Frontal cortex (tissue), 4 donors: ENCODE measurements at places on chromosomes 13 and 19. TPM values are rescaled to one million over a fixed set of nuclear protein-coding genes. Genes with fewer than 3 reads are reported as not detected.

GRCh38 chr19:55672418-55672817 is 2.6 kb upstream of the EPN1 start:
- DNase-seq = no peak

DNA sequence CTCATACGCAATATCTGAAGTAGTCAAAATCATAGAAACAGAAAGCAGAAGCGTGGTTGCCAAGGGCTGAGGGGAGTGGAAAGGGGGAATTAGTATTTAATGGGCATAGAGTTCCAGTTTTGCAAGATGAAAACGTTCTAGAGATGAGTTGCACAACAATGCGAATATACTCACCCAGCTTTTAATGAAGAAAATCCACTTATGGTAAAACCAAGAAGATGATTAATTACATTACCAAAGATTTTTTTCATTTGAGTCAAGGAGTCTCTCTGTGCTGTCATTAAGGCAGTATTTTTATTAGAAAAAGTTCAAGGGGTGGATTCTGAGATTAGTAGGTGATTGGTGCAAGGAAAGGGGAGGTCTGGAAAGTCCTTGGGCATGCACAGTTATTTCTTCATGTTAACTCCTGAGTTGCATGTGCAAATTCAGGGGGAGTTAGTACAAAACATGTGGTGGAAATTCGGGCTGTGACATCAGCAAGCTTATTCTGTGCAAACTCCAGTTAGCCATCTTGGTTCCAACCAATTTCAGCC is 6.9 kb upstream of the CBY2 start:
- no peak for DNase-seq

GRCh38 chr13:49305792-49306425 is 58.2 kb downstream of the CDADC1 start:
- DNase-seq = no peak

- no peak for DNase-seq
Measured at GRCh38 chr19:30060531-30061222, 118.6 kb downstream of the URI1 start.

FBXO27 gene
- 8.6 TPM for total RNA-seq

ANGPTL8 gene
- not detected for total RNA-seq
